Natural killer cell (primary cell): ENCODE measurements at places on chromosomes 3 and 15.

DNA sequence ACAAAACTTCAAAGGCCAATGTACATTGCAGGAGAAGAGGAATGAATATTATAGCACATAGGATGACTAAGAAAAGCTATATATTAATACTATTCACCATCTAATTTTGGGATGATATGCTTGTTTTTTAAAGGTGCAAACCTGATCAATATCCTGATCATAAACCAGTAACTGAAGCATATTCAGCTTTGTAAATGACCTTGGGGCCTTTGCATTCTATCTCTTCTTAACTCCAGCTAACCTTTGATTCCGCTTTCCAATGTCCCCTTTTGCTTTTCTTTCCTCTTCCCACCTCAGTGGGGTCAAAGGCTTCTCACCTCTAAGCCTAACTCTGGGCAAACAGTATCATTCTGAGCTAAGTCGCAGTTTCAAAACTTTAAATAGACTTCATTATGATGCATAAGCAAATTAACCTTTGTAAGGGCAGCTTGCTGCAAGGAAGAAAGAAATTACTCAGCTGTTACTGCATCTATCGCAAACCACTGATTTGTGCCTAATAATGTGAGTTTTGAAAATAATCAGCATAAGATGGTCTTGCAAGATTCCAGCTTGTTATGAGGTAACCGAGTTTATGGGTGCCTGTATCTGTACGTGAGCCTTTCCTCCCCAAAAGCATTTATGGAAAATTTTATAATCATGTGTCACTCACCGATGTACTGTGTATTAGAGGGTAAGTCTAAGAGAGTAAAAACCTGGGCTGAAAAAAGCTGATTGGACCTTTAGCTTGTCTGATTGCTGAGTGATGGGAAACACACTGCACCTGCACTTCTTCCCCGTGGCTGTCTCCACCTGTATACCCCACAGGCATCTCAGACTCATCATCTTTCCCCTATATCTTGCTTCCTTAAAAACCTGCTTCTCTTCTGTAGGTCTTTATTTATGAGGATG lies 116.8 kb downstream of the TPRG1 start:
- no peak for DNase-seq

- no peak for DNase-seq
These were observed 329.8 kb upstream of the NR2E3 start for GRCh38 chr15:71480556-71480955.

GRCh38 chr15:28888900-28889299 lies 3.1 kb downstream of the APBA2 start:
- no peak for DNase-seq

- no peak for DNase-seq
These were observed 42.6 kb upstream of the TMCO5A start for GRCh38 chr15:37891766-37892368.
